ENCODE measurements at places on chromosomes 2 and 18.

GRCh38 chr2:170446078-170446477 is 268.1 kb downstream of the MYO3B start:
- DNase-seq = no peak

DNA sequence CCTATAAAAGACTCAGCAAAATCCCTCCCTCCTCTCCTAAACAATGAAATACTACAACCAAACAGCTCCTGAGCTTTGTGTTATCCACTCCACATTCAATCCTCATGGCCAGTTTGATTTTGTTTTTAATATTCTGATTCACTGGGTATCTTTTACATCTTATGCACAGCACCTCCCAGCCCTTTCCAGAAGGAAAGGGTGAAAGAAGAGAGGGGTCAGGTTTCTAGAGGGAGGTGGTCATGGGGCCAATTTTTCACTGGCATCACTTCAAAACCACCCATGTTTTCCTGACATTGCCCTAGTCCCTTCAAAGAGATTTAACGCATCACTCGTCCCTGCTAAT is 315.6 kb downstream of the LPIN1 start:
- DNase-seq = no peak

DNA sequence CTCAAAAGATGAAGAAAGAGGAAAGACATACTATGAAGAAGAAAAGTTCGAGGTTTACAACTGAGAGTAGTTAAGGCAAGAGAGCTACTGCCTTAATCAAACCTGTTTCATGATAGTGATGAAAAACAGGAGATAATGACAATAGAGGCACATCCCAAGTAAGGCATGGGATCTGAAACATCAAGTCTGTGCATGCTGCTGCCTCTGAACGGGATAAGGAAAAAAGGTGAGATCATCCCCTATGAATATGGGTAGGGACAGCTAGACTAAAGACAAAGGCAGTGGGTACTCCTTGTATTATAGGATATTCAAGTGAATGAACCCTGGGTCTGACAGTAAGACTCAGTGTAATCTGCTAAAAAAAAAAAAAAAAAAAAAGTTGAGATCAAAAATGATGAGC is 3.0 kb downstream of the EXOC6B start:
- no peak for DNase-seq

GRCh38 chr2:10835052-10835970 is 22.7 kb upstream of the PDIA6 start:
- DNase-seq = no peak

- no peak for DNase-seq
Measured at GRCh38 chr2:83234246-83234645, 1224.8 kb downstream of the SUCLG1 start.

GRCh38 chr2:41079011-41079410 is 627.1 kb upstream of the SLC8A1 start:
- no peak for DNase-seq

- no peak for DNase-seq
Measured at GRCh38 chr18:35136248-35136647, 95.0 kb downstream of the MAPRE2 start.

Data from HFF-Myc (cell line).